ENCODE measurements at places on chromosomes 3 and 15. TPM values are rescaled to one million over a fixed set of nuclear protein-coding genes. Genes with fewer than 3 reads are reported as not detected.
A peak's percentile ranks its signal among the peaks of the same experiment; 100 is the strongest.

Gene NME9
- 6.8 TPM for total RNA-seq

Gene RLBP1
- not detected for total RNA-seq

Gene SERPINI1
- total RNA-seq = 1.7 TPM

Gene IL17RB
- 1.8 TPM for total RNA-seq

Gene ACAN
- total RNA-seq = not detected

Gene IL5RA
- not detected for total RNA-seq

Gene CISH
- total RNA-seq = 204 TPM

Gene RETNLB
- total RNA-seq = not detected

DNA sequence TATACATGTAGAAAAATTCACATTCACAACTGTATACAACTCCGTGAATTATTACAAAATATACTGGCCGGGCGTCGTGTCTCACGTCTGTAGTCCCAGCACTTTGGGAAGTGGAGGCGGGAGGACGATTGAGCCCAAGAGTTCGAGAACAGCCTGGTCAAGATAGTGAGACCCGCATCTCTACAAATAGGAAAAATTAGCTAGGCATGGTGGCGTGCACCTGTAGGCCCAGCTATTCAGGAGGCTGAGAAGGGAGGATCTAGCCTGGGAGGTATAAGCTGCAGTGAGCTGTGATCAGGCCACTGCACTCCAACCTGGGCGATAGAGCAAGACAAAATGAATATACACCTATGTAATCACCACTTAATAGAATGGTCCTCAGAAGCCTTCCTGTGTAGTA, 1.3 kb downstream of the RAD51 start:
- ATAC-seq = no peak

GRCh38 chr3:146403792-146404191, 65.6 kb downstream of the PLSCR2 start:
- ATAC-seq = no peak

DNA sequence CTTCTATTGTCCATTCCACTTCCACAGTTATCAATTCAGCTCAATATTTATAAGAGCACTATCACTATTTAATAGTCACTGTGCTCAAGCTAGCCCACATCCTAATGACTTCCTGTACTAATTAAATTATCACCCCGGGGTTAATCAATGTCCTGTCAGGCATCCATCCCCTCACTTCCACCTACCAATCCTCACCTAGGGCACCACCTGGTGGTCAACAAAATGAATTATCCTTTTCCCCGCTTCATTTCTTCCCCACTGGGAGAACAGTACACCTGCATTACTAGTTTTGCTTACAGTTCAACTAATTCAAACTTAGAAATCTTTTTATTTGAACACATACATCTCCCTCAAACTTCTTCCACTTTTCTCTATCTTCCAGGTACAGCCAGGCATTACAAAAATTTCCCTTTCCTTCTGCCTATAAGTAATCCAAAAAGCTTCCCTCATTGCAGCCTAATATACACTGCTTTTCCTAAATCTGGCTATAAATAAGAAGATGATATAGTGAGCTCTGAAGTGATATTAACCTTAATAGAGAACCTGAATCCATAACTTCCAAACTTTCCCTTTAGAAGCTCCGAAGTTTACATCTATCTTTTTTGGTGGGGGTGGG, 68.5 kb downstream of the TMCC1 start:
- peak; percentile 43 for ATAC-seq

- ATAC-seq = no peak
These were observed 266.8 kb downstream of the TLE3 start for GRCh38 chr15:69830876-69831275.

DNA sequence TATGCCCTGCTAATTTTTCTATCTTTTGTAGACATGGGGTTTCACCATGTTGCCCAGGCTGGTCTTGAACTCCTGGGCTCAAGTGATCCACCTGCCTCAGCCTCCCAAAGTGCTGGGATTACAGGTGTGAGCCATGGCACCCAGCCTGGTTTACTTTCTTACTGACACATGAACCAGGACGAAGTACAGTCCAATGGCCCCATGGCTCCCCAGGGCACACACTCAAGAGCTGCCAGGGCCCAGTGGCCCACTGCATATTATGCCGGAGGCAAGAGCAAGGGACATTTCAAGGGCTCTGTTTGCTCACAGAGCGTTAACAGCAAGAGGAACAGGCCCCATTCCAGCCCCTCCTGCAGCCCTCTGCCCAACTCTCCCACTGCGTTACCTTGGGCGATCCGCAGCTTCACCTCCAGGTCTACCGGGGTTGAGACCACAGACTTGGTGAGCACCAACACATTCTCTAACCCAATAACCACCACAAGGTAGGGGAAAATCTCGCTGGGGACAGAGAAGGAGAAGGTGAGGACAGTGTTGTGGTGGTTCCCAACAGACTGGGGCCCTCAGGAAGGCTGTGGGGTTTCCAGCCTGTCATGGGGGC, 42.8 kb downstream of the PTPN23 start:
- ATAC-seq = no peak

GRCh38 chr15:92610101-92610520, 45.5 kb downstream of the FAM174B start:
- ATAC-seq = no peak

DNA sequence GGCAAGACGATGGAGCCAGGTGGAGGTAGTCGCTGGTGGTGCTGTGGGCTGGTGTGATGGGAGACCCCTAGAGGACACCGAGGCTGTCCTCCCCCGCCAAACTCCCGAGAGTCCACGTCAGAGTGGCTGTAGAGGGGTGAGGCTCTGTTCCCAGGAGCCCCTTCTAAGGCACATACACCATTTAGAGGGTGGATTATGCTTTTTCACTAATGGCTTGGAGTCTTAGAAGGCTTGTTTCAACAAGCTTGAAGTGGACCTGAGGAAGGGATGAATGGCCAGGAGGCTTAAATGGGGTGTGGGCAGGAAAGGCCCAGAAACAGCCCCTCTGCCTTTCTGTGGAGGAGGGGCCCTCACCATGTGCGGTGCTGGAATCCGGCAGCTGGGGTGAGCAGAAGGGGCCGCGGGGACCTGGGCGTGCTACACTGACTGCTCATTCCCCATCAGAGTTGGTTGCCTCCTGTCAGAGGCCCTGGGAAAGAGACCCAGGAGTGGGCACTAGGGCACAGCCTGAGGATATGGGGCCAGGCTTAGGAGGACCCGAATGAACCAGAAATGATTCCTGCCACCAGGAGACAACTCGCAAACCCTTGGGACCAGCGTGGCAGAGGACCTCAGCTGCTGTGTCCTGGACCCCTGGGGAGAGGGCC, 66.2 kb downstream of the FEM1B start:
- ATAC-seq = no peak

- peak; percentile 52 for ATAC-seq
These were observed 22.1 kb downstream of the AGBL1 start for GRCh38 chr15:86101818-86102217.

DNA sequence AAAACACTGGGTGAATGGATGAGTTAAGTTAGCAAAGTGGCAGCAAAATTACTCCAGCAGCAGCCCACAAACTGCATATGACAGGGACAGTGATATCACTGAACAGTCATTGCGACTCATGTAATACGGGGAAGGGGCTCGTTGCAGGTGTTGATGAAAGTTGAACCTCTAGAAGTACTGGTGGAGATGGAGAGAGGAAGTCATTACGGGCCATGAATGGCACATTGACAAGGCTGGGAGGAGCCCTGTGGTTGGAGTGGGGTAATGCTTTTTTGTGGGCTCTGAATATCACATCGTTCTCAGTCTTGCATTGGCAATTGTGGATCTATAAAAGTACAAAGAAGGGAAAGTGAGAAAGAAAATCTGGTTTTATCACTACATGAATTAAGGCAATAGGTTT, 278.1 kb downstream of the ZPLD1 start:
- ATAC-seq = peak; percentile 47

DNA sequence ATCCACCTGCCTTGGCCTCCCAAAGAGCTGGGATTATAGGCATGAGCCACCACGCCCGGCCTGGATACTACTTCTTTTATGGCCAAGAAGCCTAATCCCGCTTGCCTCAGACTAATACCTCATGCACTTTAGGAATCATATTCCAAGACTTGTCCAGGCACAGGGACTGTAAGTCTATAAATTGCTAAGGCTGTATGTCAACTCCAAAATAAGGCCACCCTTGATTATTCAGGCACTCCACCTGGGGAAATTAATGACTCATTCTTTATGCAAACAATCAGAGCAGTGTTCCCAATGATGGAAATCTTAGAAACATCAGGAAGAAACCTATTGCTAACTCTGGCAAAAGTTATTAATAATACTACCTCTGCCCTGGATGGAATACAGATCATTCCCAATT, 98.4 kb downstream of the ERC2 start:
- ATAC-seq = no peak

GRCh38 chr15:24878153-24878552, 76.6 kb upstream of the SNRPN start:
- no peak for ATAC-seq

Data from activated T-helper 17 cell treated with anti-CD3 and anti-CD28 coated beads, Interleukin-2, amount 50 U/mL, for 72 hours (primary cell).